ENCODE measurements at places on chromosomes 5 and 9. TPM values are rescaled to one million over a fixed set of nuclear protein-coding genes. Genes with fewer than 3 reads are reported as not detected.
A peak's percentile ranks its signal among the peaks of the same experiment; 100 is the strongest.

Gene MEIKIN
- not detected for total RNA-seq

Gene AJM1
- total RNA-seq = 7.4 TPM

Gene TOMM5
- total RNA-seq = 52.9 TPM

Gene PPP3R2
- total RNA-seq = not detected

Gene WWC1
- total RNA-seq = 1.3 TPM

Gene DND1
- total RNA-seq = 0.34 TPM

Gene PCDHA4
- not detected for total RNA-seq

Gene IFNA17
- total RNA-seq = not detected

Gene RNF183
- not detected for total RNA-seq

DNA sequence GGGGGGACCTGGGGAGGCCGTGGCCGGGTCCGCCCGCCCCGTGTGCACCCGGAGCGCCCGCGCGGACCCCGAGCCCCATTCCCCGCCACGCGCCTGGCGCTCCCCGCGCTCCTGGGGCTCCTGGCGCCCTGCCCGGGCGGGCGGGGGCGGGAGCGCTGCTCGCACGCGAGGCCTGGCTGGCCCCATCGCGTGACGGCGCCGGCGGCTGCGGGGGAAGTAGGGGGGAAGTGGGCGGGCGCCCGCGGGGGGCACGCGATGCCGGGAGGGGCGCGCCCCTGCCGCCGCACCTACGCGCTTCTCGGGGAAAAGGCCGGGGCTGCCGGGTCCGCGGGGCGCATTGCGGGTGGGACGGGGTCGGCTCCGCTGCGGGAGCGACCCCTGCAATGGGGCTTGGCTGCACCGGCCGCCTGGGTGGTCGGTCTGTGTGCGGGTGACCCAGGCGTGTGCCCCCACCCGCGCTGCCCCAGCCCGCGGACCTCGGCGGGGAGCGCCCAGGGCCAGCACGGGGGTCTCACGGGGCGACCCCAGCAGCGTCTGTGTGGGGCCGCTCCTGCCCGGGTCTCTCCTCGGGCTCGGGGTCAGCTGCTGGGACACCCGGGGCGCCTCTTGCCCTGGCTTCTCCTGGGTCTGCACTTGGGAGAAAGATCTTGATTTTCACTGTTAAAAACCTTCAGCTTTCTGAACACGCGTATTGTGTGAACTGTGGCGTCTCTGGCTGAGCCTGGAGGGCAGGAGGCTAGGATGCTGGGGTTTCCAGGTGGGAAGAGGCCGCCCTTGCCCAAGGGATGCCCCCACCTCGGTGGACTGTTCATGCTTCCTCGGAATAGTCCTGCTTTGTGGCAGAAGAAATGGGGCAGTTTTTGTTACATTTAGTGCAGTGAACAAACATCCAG lies 52.4 kb downstream of the AHRR start:
- peak; percentile 5 for DNase-seq
- peaks cover 8% of the 10 kb centered on the region for H3K4me1 ChIP-seq
- no peaks in the 10 kb centered on the region for H3K36me3 ChIP-seq
- H3K4me3 ChIP-seq = peak overlapping the region; percentile 34

DNA sequence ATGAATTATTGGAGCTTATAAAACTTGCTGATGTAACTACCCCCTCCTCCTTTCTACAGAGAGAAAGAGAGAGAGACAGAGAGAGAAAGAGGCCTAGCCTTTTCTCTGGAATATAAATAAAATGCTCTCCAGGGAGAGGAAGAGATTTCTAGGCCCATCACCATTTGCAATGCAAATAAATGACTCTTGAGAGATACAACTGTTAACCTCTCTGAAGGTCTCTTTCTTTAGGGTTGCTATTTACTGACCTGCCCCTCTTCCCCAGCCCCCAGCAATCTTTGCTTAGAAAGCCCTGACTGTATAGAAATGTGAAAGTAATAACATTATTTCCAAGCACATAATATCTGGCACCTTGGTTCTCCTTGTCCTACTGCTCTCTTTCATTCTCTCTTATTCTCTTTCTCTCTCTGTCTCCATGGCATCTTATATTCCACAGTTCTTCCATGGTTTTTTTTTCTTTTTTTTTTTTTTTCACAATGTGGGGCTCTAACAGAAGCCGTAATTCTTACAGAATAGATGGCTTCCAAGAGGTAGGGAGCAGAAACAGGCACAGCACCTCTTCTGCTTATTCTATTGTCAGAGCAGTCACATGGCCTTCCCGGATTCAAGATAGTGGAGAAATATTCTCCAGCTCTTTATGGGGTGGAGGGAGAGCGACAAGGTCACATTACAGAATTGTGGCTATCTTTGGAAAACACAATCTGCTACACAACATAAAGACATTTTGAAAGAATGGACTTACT lies 1087.9 kb upstream of the NUDT12 start:
- H3K4me3 ChIP-seq = no peak overlapping the region
- DNase-seq = no peak
- H3K27me3 ChIP-seq = no peaks in the 10 kb centered on the region
- no peak overlapping the region for H3K27ac ChIP-seq
- H3K36me3 ChIP-seq = no peaks in the 10 kb centered on the region

DNA sequence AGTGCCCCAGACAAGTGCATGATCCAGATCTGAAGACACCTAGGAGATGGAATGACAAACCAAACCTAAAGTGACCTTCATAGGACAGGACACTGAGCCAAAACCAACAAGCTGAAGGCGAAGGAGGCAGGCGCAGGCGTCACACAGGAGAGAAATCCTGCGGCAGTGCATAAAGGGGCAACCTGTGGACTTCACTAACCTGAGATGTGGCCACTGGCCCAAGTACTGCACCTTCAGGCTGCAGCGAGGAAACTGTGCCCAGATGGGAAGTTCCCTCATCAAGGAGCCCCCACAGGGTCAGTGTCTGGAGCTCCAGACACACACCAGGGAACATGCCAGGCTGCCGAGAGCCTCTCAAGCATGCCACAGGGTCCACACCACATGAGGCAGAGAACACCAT lies 3.7 kb downstream of the IPPK start:
- H3K4me1 ChIP-seq = peaks cover 47% of the 10 kb centered on the region
- H3K36me3 ChIP-seq = peaks cover 37% of the 10 kb centered on the region
- H3K27me3 ChIP-seq = no peaks in the 10 kb centered on the region
- H3K4me3 ChIP-seq = no peak overlapping the region
- H3K27ac ChIP-seq = peak overlapping the region; percentile 0

DNA sequence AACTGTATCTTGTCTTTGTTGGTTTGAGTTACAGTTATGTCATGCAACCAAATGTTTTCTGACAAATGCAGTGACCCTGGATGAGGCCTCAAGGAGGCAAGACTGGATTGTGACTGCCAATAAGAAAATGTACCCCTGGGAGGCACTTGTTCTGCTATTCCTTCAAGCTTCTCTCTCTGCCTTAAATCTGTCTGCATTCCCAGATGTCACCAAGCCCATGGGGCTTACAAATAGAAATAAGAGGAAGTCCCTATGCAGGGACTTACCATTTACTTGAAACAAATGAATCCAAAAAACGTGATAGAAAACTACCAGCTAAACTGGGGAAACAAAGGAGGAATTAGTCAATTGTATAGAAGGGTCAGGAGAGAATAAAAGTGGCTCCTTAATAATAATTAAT lies 8.2 kb upstream of the PARP8 start:
- DNase-seq = no peak
- no peaks in the 10 kb centered on the region for H3K4me1 ChIP-seq
- no peak overlapping the region for H3K27ac ChIP-seq
- no peak overlapping the region for H3K4me3 ChIP-seq

DNA sequence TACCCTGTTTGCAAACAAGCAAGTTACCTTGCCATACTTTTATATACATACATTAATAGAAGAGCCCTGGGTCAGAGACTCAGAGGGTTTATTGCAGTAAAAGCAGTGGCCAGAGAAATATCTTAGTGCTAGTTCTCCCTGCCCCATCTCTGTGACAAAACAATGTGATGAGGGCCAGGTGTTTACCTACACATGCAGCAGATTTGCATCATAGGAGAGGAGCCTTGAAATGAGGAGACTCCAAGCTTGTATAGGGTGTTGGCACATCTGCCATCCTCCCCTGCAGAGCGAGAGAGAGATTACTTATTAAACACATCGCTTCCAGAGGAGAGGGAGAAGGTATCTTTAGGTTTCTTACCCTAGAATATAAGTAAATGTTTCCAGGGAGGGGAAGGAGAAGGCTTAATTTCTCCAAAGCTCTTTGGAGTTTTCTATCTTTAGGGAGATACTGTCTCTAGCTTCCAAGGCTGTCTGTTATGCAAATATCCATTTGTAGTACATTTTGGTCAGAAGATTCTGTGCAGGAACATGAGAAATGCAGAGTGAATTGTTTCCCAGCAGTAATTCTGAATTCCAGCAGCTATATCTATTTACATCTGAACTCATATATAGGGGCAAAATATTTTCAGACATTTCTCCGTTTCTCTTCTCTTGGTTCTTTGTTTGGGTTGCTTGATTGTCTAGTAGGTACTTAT lies 15.7 kb downstream of the FER start:
- no peak overlapping the region for H3K27ac ChIP-seq
- H3K36me3 ChIP-seq = no peaks in the 10 kb centered on the region
- no peak for DNase-seq
- peaks cover 27% of the 10 kb centered on the region for H3K4me1 ChIP-seq
- no peak overlapping the region for H3K4me3 ChIP-seq

GRCh38 chr5:174533751-174534241 lies 190.6 kb upstream of the MSX2 start:
- H3K27ac ChIP-seq = no peak overlapping the region
- no peak overlapping the region for H3K4me3 ChIP-seq
- DNase-seq = no peak
- H3K4me1 ChIP-seq = no peaks in the 10 kb centered on the region
- H3K27me3 ChIP-seq = no peaks in the 10 kb centered on the region

GRCh38 chr5:122312591-122313406 lies 762 bp downstream of the SNCAIP start:
- peaks cover 15% of the 10 kb centered on the region for H3K27me3 ChIP-seq
- peak; percentile 16 for DNase-seq
- peak overlapping the region; percentile 68 for H3K27ac ChIP-seq
- peaks cover 19% of the 10 kb centered on the region for H3K4me1 ChIP-seq
- no peaks in the 10 kb centered on the region for H3K36me3 ChIP-seq
- H3K4me3 ChIP-seq = peak overlapping the region; percentile 54

- H3K36me3 ChIP-seq = no peaks in the 10 kb centered on the region
- peak overlapping the region; percentile 67 for H3K27ac ChIP-seq
- H3K4me1 ChIP-seq = peaks cover 11% of the 10 kb centered on the region
Measured at GRCh38 chr9:123267481-123268198, 746 bp downstream of the STRBP start.

- H3K36me3 ChIP-seq = no peaks in the 10 kb centered on the region
- no peak overlapping the region for H3K27ac ChIP-seq
- H3K27me3 ChIP-seq = no peaks in the 10 kb centered on the region
- no peak for DNase-seq
- no peaks in the 10 kb centered on the region for H3K4me1 ChIP-seq
Measured at GRCh38 chr9:82140471-82140870, 151.9 kb downstream of the SPATA31D1 start.

All from heart right ventricle (tissue), 16 donors.